ENCODE measurements at places on chromosomes 11 and 22. TPM values are rescaled to one million over a fixed set of nuclear protein-coding genes. Genes with fewer than 3 reads are reported as not detected.

The NAALAD2 gene
- total RNA-seq: not detected

The VSIG2 gene
- total RNA-seq: not detected

The GGTLC2 gene
- total RNA-seq: not detected

The HEPHL1 gene
- total RNA-seq: not detected

The MS4A8 gene
- total RNA-seq: not detected

The LRRC10B gene
- total RNA-seq: 0.11 TPM

The TMEM45B gene
- total RNA-seq: not detected

The TRIM51 gene
- total RNA-seq: not detected

The HEPN1 gene
- total RNA-seq: not detected

The TRIM48 gene
- total RNA-seq: not detected

The BTG4 gene
- total RNA-seq: not detected

The GGTLC3 gene
- not detected for total RNA-seq

The ART1 gene
- not detected for total RNA-seq

The CCDC73 gene
- 0.04 TPM for total RNA-seq

The YPEL1 gene
- 0.47 TPM for total RNA-seq

The OR8K5 gene
- not detected for total RNA-seq

The CRYAB gene
- 15.9 TPM for total RNA-seq

The CHRNA10 gene
- 1.9 TPM for total RNA-seq
